Astrocyte of the hippocampus (primary cell): ENCODE measurements at places on chromosomes 2 and 18.

DNA sequence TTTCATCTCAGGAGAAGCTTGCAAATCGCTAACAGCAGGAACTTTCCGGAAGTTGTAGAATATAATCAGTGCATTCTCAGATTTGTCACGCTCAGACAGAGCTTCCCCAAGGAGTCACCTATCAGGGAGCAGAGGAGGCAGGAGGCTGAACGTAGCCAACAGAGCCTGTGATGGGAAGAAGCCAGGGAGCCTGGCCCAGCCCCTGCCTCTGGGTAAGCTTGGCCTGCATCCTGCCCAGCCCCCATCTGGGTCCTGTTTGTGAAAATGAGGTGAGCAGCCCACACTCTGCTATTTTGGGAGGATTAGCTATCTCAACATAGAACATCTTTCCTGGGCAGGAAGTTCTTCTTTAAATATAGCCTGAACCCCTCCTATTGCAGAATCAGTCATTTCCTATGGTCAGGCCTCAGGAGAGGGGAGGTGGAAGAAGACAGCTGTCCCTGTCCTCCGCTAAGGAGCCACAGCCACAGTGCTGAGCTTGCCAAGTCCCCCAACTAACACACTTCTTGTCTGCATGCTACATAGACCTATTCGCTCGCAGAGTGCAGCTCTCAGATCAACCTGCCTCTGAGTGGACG, 19.2 kb upstream of the PKDCC start:
- no peak for DNase-seq

DNA sequence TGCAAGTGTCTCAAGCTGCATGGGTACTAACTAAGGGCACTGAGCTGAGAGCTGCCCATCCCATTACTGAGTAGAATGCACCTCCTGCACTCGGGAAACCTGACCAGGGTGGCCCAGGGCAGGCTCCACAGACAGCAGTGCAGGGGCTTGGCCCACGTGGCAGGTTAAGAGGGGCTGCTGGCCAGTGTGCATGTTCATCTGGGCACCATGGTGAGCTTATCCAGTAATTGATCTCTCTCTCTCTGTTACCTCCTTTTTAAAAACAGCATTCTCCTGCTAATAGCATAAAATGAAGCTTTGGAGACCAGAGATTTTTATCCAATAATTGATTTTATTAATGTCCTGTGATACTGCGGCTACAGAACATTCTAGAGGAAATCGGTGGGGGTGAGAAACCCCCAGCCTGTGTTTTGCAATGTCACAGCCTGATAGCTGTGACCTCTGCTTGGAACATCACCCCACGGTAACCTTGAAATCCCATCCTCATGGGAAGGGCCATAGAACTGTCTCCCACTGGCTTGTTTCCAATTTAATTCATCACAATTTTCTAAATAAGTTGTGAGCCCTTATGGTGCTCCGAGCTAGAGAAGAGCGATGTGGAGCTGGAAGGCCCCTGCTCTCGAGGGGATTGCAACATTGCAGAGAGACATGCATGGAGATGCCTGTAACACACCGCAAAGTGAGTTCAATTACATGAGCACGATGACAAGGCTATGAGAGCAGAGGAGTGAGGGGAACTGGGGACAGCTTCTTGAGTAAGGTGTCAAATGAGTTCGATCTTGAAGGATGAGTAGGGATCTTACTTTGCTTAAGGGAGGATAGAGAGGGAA, 143.8 kb downstream of the GALNT14 start:
- no peak for DNase-seq

DNA sequence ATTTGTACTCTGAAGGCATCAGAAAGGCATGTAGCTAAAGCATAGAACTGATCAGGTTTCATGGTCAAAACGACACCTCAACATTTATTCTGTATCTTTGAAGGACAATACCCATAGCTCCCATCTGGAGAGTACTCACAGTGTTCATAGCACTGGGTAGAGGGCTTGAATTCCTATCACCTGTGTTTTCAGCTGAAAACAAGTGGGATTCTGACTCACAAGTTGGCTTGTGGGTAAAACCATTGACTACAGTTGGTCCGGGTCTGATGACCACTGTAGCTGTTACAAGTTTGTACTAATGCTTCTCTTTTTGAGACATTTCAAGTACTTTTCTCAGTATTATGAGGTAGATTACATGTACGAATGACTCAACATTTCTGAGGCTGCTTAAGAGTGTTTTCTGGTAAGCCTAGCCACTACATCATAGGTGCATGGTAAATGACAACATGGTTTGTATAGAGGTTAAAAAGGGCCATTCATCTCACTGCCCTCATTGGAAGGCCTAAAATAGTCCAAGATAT, 68.6 kb upstream of the PELI1 start:
- DNase-seq = peak; percentile 91

DNA sequence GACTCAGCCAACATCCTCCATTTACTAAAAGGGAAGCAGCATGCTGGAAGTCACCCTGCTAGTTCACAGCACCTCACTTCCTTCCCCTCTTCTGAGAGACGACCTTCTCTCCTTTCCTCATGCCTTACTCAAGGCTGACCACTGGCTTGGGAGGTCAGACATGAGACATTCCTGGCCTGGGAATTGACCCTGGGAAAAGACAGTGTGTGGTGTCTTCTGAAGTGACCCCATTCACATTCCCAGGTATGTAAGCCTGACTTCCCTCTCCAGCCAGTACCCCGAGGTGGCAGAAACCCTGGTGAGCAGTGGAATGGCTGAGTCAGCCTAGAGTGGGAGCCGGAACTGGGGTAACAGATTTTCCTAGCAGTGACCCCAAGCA, 92.4 kb downstream of the PLB1 start:
- no peak for DNase-seq

DNA sequence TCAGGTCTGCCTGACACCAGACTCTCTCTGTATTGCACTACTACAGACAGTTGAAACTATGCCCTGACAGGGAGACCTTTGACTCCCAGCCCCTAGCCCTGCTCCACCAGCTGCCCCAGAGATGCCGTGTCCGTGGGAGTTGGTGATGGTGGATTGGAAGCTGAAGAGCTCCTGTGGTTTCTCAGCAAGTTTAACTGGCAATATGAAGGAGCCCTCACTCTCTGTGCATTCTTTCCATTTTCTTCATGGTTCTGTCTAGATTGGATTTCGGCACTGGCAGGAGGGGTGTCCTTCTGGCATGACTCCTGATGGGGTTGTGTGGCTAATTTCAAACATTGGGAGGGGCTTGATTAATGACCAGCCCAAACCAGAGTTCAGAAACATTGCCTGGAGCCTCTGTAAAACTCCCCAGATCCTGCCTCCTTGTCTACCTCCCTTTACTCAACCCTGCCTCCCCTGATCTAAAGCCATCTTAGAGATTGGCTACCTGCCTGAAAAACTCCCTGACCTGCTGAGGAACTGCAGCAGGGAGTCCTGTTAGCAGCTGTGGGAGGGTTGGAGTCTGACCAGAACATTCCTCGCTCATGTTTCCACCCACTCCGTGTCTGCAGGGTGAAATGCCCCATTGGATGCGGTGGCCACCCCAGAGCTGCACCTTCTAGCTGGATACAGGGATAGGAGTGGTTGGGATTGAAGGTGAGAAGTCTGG, 206.9 kb upstream of the SPRED2 start:
- peak; percentile 80 for DNase-seq

GRCh38 chr2:217870528-217871011, 132.2 kb downstream of the TNS1 start:
- DNase-seq = no peak

DNA sequence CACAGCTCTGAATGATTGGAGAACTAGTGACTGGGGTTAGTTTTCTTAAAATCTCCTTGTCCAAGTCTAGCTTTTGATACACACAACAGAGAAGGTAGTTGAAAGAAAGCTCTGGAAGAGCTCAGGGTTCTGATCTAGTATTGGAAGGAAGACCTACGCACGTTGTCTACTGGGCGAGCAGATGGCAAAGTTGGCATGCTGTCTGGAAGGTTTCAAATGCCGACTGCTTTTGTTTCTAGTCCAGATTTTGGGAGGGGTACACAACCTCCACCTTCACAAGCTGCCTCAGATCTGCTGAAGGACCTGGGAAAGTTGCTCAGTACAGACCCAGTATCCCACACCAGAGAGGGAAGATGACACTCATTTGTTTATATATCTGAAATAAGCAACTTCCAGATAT, 507.3 kb downstream of the RNF144A start:
- no peak for DNase-seq

DNA sequence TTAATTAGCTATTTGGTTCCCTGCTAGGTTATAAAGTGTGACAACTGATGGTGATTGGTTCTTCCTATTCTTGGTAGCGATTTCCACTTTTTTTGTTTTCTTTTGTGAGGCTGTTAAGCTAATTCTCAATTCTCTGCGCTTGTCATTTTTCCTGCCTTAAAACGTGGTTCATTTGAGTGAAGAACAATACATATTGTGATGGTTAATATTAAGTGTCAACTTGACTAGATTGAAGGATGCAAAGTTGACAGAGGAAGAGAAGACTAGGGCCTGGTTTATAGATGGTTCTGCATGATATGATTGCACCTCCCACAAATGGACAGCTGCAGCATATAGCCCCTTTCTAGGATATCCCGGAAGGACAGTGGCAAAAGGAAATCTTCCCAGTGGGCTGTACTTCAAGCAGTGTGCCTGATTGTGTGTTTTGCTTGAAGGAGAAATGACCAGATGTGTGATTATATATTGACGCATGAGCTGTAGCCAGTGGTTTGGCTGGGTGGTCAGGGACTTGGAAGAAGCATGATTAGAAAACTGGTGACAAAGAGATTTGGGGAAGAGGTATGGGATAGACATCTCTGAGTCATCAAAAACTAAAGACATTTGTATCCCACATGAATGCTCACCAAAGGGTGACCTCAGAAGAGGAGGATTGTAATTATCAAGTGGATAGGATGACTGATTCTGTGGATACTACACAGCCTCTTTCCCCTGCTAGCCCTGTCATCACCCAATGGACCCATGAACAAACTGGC, 39.4 kb upstream of the ZNF804A start:
- DNase-seq = peak; percentile 1

GRCh38 chr2:133655610-133656009, 87.3 kb upstream of the NCKAP5 start:
- no peak for DNase-seq

DNA sequence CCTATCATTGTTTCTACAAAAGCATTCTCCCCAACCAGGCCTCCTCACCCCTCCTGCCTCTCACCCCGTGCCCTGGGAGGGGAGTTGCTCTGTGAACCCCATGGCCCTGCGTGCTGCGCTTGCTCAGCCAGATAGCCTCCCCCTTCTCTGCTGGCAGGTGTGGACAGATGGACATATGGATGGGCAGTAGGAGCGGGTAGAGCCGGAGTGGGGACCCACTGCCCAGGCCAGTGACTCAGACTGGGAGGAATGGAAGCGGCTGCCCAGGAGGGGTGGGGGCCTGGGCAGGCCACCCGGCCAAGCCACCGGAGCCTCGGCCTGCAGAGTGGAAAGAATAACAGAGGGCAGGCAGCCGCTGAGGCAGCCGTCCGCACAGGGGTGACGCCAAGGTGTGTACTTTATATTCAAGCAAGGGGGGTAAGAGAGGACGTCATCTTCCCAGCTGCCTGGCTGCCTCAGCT, 8.7 kb downstream of the CYP26B1 start:
- DNase-seq = peak; percentile 91

DNA sequence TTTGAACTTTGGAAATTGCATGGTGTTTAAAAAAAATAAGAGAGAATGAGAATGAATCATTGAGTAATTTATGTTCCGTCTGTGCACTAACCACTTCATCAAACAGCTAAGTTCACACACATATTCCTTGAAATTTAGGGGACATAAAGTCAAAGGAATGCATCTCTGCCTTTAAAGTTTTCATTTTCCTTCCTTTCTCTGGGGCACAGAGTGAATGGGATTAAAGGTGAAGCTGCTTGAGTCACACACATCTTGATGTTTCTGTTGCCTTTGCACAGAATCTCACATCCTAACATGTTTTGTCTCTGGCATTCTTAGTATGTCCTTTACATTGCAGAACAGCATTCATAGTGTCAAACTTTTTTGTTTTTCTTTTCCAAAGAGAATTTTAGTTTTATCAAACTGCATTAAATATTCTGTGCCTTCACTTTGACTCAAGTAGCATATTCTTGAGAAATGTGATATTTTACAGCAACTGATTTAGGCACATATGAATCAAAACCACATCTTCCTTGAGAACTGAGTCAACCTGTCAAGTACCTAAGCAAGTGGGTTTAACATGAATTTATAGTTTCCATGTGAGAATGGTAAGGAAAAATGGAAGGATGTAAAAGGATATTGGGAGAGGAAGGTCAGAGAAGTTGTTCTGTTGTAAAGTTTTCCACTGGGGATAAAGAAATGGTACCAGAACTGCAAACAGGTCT, 169.1 kb upstream of the THUMPD2 start:
- DNase-seq = peak; percentile 14

DNA sequence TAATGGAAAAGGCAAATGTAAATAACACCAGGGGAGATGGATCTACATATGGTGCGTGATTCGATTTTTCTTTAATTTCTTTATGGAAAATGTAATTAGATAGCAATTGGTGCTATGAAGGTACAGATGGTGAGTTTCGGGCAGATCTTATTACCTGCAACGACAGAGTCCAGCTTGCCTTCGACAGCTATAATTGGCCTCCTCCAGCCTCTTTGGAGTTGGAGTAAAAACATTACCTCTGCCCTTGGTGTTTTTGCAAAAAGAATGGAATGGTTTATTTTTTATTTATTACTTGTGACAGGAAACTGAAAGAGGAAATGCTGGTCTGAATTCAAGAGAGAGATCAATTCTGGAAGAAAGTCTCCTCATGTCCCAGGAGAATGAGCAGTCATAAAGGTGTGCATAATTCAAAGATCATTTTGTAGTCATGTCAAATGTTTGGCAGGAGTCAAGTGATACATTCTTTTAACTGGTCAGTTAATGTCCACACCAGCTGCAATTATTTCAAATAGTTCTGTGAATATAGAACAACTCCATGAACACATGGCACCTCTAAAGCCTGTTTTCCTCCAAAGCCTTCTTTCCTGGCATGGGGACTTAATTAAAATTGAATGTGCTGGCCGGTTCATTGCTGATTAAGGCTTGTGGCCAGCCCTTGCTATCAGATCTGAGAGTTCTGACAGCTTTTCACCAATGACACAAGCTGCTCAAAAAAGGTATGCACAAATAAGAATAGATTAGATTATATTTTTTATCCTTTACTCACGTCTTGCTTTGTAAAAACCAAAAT, 46.9 kb upstream of the KCNH7 start:
- DNase-seq = peak; percentile 33

DNA sequence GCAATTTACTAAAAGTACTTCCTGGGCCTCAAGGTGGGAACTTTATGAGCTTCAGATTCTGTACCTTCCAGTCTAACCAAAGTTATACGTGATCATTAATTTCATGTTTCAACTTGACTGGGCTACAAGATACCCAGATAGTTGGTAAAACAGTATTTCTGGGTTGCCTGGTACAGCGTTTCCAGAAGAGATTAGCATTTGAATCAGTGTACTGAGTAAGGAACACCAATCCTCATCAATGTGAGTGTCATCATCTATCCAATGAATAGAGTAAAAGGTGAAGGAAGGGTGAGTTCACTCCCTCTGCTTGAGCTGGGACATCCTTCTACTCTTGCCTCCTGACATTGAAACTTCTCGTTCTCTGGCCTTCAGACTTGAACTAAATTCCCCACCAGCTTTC, 274.5 kb upstream of the ID2 start:
- DNase-seq = no peak

DNA sequence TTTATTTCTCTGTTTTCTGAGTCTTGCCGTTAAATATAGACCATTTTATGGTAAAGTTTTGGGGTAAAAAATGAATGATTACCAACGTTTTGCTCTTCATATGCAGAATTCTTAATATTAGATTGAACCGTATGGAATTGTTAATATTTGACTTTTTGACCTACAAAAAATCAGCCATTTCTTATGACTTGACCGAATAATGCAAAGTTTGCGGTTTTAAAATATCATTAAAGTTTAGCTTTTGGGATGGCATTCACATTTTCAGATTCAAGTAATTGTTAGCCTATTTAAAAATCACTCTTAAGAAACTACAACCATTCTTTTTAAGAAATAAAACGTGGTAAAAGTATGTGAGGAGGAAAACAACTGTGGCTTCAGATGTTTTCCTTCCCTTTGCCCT, 138.0 kb downstream of the HAUS1 start:
- DNase-seq = no peak
